ENCODE measurements at places on chromosomes 11 and 22.

DNA sequence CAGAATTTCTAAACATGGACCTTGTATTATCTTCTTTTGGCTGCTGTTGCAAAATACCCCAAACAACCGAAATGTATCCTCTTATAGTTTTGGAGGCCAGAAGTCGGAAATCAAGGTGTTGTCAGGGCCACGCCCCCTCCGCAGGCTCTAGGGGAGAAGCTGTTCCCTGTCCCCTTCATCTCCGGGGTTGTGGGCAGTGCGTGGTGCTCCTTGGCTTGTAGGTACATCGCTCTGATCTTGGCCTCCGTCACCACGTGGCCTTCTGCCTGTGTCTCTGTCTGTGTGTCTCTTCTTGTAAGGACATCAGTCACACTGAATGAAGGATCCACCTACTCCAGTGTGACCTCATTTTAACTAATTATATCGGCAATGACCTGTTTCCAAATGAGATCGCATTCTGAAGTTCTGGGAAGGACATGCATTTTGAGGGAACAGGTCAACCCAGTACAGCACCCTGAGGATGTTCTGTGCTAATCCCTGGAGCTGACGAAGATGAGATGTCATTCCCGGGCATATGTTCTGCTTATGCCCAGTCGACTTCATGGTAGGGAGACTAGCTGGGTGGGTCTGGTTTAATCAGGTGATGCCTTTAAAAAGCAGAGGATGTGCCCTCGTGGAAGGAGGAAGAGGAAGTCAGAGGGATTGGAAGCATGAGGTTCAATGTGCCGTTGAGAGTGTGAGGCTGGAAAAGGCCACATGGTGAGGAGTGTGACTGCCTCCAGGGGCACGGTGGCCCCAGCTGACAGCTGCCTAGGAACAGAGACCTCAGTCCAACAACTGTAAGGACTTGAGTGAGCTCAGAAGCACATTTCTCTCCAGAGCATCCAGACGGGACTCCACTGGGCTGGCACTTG is 531.1 kb downstream of the TBC1D22A start:
- no peak for DNase-seq

DNA sequence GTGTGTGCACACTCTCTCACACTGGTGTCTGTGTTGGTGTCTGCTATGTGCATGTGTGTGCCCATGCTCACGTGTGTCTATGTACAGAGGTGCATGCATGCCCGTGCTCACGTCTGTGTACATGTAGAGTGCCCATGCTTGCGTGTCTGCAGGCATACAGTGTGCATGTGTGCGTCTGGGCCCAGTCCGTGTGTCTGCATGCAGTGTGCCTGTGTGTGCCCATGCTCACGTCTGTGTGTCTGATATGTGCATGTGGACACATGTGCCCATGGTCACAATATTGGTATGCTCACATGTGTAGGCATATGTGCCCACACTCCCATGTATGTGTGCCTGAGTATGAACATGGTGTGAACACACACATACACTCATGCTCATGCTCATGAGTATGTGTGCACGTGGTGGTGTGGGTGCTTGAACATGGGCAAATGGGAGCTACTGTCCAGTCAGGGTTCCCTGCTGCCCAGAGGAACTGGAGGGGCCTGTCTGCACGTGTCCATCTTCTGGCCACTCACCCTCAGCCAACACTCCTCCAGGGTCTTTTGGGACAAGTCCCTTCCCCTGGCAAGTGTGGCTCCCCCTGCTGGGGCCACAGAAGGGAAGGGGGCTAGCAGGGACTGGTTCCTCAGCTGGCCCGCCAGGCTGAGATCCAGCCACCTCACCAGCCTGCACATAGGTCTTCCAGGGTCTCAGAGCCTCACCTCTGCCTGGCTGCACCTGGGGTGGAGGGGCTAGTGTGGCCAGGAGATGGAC is 7.3 kb upstream of the TBX1 start:
- no peak for DNase-seq

- DNase-seq, result no peak
These were observed 156.4 kb downstream of the ATG16L2 start for GRCh38 chr11:72970557-72971118.

DNA sequence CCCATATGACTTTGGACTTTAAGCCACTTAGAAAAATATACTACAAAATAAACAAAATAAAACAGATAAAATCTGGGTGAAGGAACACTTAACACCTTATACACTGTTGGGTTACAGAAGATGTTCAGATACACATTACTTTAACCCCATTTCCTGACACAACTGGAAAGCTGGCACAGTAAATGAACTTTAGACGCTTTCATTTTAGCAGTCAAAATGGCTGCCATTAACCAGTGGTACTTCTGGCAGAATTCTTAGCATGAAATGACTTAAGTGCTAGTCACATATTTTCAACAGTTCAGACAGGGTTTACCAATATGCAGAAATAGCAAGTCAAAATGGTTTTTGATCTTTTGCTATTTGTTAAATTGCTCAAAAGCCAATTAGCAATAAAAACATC is 37.9 kb downstream of the PIK3C2A start:
- DNase-seq, result no peak

Measured in Kasumi-1 (cell line).